Ovary (tissue), 10 donors: ENCODE measurements at places on chromosomes 6 and 20. TPM values are rescaled to one million over a fixed set of nuclear protein-coding genes. Genes with fewer than 3 reads are reported as not detected.

The BMP6 gene
- total RNA-seq: 6.7 TPM

The NRSN1 gene
- total RNA-seq: not detected

The IL20RA gene
- total RNA-seq: 19.3 TPM

The SPATS1 gene
- 0.28 TPM for total RNA-seq

The CST5 gene
- not detected for total RNA-seq

The SLC22A3 gene
- 30.5 TPM for total RNA-seq

The PI16 gene
- not detected for total RNA-seq

The AGER gene
- total RNA-seq: 9.1 TPM

The SNAI1 gene
- total RNA-seq: 1.7 TPM

The SNX21 gene
- total RNA-seq: 46.1 TPM

The LPA gene
- total RNA-seq: 0.60 TPM

The PACRG gene
- total RNA-seq: 33.1 TPM

The DPPA5 gene
- not detected for total RNA-seq

The FNDC1 gene
- total RNA-seq: 2.1 TPM

The MPIG6B gene
- total RNA-seq: 0.69 TPM

The TRAPPC3L gene
- not detected for total RNA-seq

The PI3 gene
- not detected for total RNA-seq

The RIMS4 gene
- 17.2 TPM for total RNA-seq

The WASF1 gene
- total RNA-seq: 22.0 TPM

The VGLL2 gene
- total RNA-seq: not detected

The GJA10 gene
- not detected for total RNA-seq

The SLC16A10 gene
- 4.0 TPM for total RNA-seq

The PNLDC1 gene
- 0.20 TPM for total RNA-seq

The GINS1 gene
- 1.4 TPM for total RNA-seq

The DNAAF9 gene
- total RNA-seq: 15.0 TPM

The SEL1L2 gene
- total RNA-seq: not detected

The OR2H2 gene
- total RNA-seq: not detected

The ID1 gene
- 207 TPM for total RNA-seq

The SOBP gene
- total RNA-seq: 19.6 TPM

The KHDC1L gene
- total RNA-seq: not detected
